ENCODE measurements at places on chromosomes 16 and 17. TPM values are rescaled to one million over a fixed set of nuclear protein-coding genes. Genes with fewer than 3 reads are reported as not detected.

DNA sequence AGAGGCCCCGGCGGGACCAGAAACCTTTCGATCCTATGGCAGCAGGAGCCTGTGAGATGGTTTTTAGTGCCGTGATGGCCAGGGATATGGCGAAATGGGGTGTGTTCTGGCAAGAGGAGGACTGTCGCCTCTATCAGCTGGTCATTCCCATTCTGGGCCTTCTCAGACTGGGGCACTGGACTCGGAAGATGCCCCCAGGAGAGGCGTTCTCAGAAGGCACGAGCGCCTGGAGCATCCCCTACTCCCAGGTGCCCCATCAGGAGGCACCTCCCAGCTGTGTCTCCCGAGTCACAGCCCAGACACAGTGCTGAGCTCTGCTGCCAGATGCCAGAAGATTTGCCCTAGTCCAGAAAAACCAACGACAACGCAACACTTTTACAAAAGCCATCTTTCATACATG, 54.6 kb upstream of the ENDOV start:
- H3K36me3 ChIP-seq, result peaks cover 87% of the 10 kb centered on the region
- H3K27me3 ChIP-seq, result no peaks in the 10 kb centered on the region
- no peak for DNase-seq
- no peak overlapping the region for H3K27ac ChIP-seq
- H3K4me1 ChIP-seq, result no peaks in the 10 kb centered on the region

DNA sequence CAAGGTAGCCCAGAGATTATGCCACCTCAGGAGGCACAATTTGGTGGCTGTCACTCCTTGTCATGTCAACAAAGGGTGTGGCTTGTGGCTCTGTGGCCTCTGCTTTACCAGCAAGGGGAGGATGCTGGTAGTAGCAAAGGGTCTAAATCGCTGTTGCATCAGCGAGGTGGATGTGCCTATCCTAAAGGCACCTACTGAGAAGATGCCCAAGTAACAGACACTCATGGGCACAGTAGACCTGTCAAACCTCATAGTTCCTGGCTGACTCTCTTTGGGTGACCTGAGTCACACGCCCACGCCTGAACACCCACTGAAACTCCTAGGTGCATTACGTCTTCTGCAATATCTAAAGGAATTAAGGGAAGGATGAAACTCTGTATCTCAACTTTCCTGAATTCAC, 139.5 kb downstream of the PRKCB start:
- DNase-seq, result no peak
- no peaks in the 10 kb centered on the region for H3K27me3 ChIP-seq
- no peaks in the 10 kb centered on the region for H3K4me1 ChIP-seq
- no peak overlapping the region for H3K4me3 ChIP-seq
- no peaks in the 10 kb centered on the region for H3K36me3 ChIP-seq

DNA sequence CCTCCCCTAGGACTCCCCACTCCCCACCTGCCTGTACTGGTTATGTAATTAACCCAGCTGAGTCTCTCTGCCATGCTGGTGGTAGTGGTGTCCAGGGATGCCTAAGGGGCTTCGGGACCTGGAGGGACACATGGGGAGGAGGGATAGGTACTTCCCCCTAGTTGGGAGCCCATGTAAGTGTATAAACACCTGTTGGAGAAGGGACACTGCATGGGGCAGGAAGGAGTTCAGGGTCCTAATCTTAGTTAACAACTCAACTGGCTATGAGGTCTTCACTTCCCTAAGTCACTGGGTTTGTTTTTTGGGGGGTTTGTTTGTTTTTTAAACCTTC, 1.3 kb downstream of the RASL10B start:
- no peaks in the 10 kb centered on the region for H3K36me3 ChIP-seq
- DNase-seq, result no peak
- H3K4me1 ChIP-seq, result no peaks in the 10 kb centered on the region
- no peaks in the 10 kb centered on the region for H3K27me3 ChIP-seq
- H3K27ac ChIP-seq, result no peak overlapping the region
- peak overlapping the region; percentile 81 for H3K4me3 ChIP-seq

- H3K27ac ChIP-seq, result peak overlapping the region; percentile 69
- no peak for DNase-seq
- H3K27me3 ChIP-seq, result no peaks in the 10 kb centered on the region
- no peaks in the 10 kb centered on the region for H3K36me3 ChIP-seq
- H3K4me3 ChIP-seq, result no peak overlapping the region
These were observed 140.7 kb downstream of the XYLT1 start for GRCh38 chr16:17330044-17330443.

The ZG16B gene
- total RNA-seq, result not detected

Measured in ascending aorta (tissue), 2 donors.